ENCODE measurements at places on chromosomes 12 and 14.

- no peak for DNase-seq
These were observed 521 bp upstream of the PCED1B start for GRCh38 chr12:47078733-47079467.

DNA sequence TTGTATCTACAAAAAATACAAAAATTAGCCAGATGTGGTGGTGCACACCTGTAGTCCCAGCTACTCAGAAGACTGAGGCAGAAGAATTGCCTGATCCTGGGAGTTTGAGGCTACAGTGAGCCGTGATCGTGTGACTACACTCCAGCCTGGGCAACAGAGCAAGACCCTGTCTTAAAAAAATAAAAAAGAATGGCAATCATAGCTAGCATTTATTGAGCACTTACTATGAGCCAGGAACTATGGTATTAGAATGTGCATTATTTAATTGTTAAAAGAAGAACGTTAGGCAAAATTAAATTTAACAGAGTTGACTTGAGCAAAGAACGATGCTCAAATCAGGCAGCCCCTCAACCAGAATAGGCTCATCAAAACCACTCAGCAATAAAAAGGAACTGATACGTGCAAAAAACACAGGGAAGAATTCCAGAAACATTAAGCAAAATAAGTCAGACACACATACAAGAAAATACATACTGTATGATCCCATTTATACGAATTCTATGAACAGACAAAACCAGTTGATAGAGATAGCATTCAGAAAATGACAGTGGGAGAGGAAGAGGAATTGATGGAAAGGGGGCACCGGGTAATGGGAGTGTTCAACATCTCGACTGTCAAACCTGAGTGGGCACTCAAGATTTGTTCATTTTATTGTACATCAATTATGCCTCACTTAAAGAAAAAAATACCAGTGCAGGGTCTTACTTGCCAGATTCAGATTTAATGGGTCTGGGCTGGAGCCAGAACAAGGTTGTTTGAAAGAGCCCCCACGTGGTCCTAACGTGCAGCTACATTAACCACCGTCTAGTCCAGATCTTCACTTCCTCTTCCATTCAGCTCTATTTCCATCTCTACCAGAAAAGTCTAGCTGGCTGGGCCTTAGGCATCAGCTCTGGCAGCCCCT, 8.0 kb downstream of the SCNN1A start:
- no peak for DNase-seq

- no peak for DNase-seq
These were observed 146.5 kb downstream of the SRGAP1 start for GRCh38 chr12:63990828-63991547.

GRCh38 chr12:107304588-107305532, 211.5 kb upstream of the CRY1 start:
- DNase-seq = no peak
